AG09309 (cell line): ENCODE measurements at places on chromosomes 1 and 21.
A peak's percentile ranks its signal among the peaks of the same experiment; 100 is the strongest.

GRCh38 chr21:41163091-41163490 is 4.9 kb upstream of the BACE2 start:
- DNase-seq = no peak

- DNase-seq = peak; percentile 17
These were observed 93.9 kb upstream of the TARDBP start for GRCh38 chr1:10918531-10918930.

- no peak for DNase-seq
These were observed 14.1 kb downstream of the VANGL1 start for GRCh38 chr1:115655916-115656315.

DNA sequence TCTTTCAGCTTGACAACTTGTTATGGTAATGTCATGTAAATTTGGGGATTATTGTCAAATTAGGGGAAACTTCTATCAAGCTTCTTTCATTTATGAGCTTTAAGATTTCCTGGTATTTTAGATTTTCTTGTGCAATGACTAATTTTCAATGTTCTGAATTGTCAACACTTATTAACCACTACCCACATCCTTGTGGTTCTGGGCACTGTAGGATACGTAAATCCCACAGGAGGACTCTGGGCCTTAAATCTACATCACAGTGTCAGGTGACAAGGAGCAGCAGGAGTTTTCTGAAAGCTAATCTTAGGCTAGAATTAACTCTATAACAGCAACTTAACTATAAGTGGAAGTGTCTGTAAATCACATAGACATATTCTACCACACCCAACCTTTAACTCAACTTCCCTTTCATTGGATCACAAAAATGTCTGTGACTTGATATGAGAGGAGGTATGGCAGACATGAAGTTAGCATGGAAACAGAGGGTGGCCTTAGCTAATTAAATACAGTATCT is 397.7 kb downstream of the HLX start:
- DNase-seq = no peak

DNA sequence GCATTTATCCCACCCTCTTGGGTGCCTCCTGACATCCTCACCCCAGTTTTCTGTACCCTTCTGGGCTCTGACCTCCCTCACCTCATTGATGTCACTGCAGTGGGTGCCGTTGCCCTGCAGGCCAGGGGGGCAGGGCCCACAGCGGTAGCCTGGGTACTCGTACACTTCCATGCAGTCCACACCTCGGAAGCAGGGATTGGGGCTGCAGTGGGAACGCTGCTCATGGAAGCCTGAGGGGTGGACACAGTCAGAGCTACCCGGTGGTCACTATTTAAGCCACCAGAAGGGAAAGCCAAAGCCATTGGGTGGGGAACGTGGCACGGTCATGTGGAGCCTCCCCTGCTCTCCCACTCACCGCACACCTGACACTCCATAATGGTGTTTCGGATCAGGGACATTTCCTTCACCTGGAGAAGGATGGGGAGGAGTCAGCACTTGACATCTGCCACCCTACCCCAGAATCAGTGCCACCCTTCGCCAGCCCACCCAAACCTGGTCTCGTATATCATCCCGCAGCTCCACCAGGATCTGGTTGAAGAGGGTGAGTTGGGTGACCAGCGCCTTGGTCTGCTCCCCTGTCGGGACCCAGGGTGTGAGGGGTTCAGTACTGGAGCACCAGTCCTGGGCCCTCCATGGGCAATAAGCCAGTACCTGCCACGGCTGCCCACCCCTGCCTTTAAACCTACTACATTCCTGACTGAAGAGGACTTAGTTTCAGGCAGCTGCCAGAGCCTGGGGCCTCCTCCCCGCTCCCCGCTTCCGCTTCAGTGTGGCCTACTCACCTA is 4.8 kb downstream of the THBS3 start:
- DNase-seq = no peak

GRCh38 chr21:37644636-37645035 is 271.6 kb downstream of the KCNJ6 start:
- no peak for DNase-seq

DNA sequence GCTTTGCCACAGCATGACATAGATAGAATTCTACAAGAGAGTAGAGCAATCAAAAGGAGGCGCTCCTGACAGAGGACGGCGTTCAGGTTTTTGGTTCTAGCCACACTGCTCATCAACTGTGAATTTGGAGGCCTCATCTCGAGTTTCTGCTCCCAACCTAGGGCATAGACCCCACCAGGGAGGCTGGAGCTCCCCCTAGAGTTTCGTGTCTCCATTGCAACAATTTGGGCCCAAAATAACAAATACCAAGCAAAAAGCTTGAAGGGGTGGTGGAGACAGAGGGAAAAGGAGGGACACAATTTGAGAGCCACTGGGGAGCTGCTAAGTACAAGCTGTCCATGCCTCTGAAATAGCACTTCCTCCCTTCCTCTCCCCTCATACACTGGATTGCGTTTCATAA is 297.0 kb downstream of the GPATCH2 start:
- no peak for DNase-seq

- DNase-seq = no peak
These were observed 13.9 kb downstream of the SLAMF7 start for GRCh38 chr1:160752924-160753323.

DNA sequence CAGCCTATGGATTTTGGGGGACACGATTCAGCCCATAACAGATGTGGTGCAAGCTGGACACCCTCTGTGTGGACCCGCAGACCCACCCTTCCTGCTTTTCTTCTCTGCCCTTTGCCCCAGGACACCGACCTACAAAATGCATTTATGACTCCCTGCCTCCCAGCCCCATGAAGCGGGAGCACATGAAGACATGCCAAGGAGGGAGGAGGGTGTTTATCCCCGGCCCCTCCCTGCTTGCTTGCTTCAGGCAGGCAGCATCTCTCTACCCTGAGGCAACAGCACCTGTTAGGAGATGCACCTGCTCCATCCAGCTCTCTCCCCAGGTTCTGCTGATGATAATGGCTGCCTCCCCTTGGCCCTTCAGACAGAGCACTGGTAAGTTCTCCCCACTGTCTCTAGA is 187.5 kb downstream of the PSMG1 start:
- no peak for DNase-seq

DNA sequence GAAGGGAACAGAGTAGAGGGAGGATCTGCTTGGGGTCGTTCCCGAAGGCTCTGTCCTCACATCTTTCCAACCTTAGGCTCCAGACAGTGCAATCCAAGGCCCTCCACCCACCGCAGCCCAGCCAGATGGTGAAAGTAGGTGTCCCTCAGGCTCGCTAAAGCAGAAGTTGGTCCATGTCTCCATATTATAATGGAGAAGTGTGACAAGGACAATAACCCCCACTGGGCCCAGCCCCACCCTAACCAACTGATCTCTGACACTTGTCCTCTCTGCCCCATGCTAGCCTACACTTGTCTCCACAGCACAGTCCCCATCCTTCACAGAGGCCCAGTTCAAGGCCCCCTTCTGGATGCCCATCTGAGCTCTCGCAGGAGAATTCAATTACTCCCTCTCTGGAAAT is 48.7 kb downstream of the DMAP1 start:
- no peak for DNase-seq

GRCh38 chr1:246350745-246351144 is 156.3 kb downstream of the SMYD3 start:
- DNase-seq = no peak

GRCh38 chr1:5574641-5575040 is 417.6 kb downstream of the NPHP4 start:
- DNase-seq = no peak

GRCh38 chr1:171177261-171177660 is 7.8 kb upstream of the FMO2 start:
- no peak for DNase-seq
